Breast epithelium (tissue), 4 donors: ENCODE measurements at places on chromosomes 5 and 9.

DNA sequence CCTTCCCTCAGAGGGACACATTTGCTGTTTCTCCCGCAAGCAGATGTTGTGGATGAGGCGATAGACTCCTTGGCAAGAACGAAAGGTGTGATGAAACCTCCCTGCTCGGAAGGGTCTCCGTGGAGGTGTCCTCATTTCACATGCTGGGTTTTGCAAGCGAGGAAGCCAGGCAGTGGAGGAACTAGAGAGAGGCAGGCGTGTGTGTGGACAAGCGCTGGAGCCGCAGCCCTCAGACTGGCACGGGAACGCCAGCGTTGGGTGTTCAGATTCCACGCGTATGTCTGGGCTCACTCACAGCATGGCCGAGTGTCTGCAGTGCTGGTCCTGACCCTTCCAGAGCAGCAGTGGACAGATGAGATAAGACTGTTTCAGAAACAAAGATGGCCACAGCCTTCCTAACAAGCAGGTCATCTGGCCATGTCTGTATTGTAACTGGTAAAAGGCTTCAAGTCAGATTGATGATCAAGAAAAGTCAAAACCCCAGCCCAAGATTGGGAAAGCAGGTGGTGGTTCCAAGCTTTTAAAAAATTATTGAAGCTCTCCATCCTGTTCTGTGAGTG, 35.0 kb upstream of the NCS1 start:
- DNase-seq = no peak

DNA sequence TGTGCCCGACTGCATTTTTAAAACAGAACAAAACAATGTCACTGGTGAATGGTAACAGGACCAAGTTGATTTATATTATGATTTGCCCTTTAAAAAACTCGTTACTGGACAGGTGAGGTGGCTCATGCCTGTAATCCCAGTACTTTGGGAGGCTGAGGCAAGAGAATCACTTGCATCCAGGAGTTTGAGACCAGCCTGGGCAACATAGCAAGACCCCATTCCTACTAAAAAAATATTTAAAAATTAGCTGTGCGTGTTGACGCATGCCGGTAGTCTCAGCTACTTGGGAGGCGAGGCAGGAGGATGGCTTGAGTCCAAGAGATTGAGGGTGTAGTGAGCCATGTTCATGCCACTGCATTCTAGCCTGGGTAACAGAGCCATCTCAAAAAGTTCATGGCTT, 7.2 kb downstream of the UNC13B start:
- DNase-seq = no peak

DNA sequence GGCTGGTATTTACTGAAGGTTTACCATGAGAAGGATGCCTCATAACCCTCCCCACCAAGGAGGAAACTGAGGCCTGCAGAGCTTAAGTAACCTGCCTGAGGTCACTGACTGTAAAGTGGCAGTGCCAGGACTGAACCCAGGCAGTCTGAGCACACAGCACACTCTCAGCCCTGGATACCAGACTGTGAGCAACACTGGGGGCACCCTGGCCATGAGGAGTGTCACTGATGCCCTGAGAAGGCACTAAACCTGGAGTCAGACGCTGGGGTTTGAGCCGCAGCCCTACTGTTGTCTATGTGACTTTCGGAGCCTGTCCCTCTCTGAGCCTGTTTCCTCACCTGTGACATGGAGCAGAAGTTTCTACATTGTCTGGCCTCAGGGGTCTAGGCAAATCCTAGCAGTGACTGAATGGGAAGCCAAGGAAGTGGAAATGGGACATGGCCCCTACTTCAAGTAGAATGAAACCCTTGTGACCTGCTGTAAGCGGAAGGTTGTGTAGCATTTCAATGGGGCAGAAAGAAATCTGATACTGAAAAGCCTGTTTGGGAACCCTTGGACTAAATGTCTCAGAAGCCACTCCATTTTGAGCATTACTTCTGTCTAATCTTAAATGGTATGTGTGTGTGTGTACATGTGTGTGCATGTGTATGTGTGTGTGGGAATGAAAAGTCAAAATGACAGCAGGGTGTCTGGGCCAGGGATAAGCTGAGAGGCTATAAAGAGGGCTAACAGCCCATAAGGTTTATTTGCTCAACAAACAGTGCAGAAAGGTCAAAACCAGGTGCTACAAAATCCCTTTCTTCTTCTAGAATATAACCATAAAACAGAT, 36.0 kb downstream of the B4GALT1 start:
- DNase-seq = no peak

DNA sequence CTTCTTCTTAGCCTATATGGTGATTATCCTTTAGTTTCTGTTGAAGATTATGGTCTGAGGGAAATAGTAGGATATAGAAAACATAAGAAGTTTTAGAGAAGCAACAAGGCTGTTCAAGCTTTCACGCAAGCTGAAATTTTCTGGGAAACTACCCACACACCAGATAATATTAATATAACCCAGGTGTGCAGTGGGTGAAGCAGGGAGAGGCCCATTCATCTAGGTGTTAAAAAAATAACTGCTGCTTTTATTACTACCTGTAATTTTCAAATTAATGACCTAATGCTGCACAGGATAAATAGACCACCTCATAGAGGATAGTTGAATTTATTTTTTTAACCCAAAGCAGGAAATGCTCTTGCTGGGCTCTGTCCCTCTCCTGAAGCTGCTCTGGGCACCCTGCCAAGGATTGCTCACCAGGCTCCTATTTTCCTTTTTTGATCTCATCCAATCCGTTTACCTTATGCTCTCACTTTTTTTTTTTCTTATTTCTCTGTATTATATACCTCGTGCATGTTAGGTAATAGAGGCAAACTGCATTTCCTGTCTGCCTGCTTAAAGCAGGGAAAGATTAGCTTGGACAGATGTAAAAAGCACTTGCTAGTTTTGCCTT, 124.3 kb upstream of the SLC12A2 start:
- DNase-seq = peak; percentile 67

GRCh38 chr5:2550509-2550908, 201.0 kb downstream of the IRX2 start:
- DNase-seq = no peak

DNA sequence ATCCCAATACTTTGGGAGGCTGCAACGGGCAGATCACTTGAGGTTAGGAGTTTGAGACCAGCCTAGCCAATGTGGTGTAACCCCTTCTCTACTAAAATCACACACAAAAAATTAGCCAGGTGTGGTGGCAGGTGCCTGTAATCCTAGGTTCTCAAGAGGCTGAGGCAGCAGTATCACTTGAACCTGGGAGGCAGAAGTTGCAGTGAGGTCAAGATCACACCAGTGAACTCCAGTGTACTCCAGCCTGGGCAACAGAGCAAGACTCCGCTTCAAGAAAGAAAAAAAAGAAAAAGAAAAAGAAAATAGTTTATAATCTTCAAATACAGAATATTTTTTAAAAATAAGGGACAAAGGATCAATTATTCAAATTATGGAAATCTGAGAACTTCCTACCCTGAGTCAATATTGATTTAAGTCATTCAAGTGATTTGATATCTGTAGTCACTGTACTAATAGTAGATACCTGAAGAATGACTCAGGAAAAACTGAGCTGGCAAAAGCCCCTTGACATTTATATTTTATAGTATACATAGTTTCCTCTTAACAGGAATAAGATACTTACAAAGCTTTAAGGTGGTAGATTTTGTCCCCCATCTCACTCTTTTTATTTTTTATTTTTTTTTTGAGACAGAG, 61.8 kb downstream of the PTBP3 start:
- no peak for DNase-seq

DNA sequence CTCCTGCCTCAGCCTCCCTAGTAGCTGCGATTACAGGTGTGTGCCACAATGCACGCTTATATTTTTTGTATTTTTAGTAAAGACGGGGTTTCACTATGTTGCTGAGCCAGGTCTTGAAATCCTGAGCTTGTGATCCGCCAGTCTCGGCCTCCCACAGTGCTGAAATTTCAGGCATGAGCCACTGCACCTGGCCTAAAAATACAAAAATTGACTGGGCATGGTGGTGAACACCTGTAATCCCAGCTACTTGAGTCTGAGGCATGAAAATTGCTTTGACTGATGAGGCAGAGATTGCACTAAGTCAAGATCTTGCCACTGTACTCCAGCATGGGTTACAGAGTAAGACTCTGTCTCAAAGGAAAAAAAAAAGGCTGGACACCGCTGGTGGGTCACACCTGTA, 13.1 kb upstream of the DYNC2I2 start:
- DNase-seq = no peak

DNA sequence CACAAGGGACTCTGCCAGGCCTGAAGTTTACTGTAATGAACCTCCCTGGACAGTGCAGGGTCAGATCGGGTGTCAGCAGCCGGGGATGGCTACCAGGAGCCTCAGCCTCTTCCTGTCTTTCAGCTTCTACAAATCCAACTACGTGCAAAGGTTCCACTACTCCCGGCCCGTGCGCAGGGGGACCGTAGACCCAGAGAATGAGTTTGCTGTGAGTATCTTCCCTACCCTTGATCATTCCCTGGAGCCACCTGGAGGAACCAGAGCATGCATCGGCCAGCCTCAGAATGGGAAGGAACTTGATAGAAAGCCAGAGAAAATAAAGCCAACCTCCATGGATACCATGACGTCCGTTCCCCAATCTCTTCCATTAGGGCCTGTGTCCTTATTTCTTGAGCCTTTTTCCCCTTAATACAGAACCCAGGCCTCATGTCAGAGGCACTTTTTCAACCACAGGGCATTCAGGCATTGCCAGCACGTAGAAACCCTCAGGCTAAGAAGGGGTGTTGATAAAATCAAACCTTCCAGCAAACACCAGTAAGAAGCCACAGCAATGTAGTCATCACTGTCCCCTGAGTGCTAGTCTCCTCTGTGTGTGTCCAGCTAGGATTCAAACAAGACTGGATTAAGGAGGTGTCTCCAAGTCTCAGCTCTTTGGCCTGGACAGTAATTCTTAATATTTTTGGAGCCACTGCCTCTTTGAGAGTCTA, 49.0 kb upstream of the FOXI1 start:
- no peak for DNase-seq

DNA sequence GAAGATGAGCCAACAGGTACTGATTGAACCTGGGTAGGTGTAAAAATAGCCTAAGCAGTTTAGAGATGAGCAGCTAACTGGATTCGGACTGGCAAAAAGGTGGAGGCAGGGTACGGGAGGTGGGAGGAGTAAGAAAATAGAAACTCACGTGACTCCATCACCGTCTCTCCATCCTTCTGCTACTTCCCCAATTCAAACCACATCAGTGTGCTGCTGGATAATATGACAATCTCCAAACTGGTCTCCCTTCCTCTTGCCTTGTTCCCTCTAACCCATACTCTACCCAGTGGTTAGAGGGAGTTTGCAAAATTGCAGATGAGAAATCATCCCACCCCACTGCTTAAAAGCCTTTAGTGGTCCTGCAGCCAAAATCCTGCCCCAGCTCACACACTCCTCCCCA, 42.7 kb downstream of the RIGI start:
- no peak for DNase-seq

- no peak for DNase-seq
Measured at GRCh38 chr5:149645236-149645635, 63.9 kb downstream of the ARHGEF37 start.

DNA sequence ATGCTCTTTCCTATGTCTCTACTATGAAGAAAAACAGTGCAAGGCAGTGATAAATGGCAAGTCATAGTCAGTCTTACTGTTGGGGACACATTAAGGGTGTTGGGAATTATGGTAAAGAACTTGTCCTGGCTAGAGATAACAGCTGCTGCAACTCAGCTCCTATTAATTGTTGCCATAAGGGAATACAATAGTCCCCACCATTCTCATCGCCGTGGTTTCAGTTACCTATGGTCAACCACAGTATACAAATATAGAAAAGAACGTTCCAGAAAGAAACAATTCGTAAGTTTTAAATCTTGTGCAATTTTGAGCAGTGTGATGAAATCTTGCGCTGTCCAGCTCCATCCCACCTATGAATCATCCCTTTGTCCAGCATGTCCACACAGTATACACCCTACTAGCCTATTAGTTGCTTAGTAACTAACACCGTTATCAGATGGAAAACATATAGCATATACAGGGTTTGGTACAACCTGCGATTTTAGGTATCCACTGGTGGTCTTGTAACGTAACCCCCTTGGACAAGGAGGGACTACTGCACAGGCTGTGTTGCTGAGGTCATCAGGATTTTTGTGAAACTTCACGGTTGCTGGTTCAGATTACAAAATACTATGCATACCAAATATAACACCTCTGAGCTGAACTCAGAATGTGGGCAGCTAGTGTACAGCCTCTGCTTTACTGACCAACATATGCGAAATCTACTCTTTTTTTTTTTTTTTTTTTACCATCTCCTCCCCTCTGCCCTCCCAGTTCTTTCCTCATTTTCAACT, 53.5 kb downstream of the ZFR start:
- no peak for DNase-seq

DNA sequence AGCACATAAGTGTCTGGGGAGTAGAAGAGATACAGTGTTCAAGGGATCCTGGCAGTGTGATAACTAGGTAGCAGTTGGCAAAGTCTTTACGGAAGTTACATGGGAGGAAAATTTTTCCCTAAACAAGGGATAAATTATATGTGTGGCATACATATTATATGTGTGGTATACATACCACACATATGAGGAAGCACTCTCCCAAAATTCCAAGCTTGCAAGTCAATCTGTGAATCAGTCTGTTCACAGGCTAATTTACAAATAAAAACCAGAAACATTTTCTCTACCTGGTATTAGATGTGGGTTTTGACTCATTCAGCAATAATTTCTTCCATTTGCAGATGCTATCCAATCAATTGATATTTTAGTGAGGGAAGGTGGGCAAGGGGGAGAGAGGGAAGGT, 110.0 kb downstream of the ISOC1 start:
- no peak for DNase-seq

- DNase-seq = no peak
Measured at GRCh38 chr5:153237671-153238332, 252.7 kb upstream of the GRIA1 start.

GRCh38 chr5:176700239-176700847, 53.1 kb downstream of the TSPAN17 start:
- no peak for DNase-seq

- DNase-seq = no peak
Measured at GRCh38 chr9:76729980-76730737, 34.1 kb upstream of the PCA3 start.
